ENCODE measurements at places on chromosomes 3 and 15.
A peak's percentile ranks its signal among the peaks of the same experiment; 100 is the strongest.

- DNase-seq = no peak
- H3K4me3 ChIP-seq = no peak overlapping the region
- no peaks in the 10 kb centered on the region for H3K36me3 ChIP-seq
- H3K4me1 ChIP-seq = peaks cover 2% of the 10 kb centered on the region
Measured at GRCh38 chr3:153078826-153079225, 83.2 kb upstream of the RAP2B start.

GRCh38 chr15:88802991-88803240 lies 320 bp upstream of the ACAN start:
- H3K27me3 ChIP-seq = peaks cover 48% of the 10 kb centered on the region
- H3K4me1 ChIP-seq = peaks cover 9% of the 10 kb centered on the region
- no peak for DNase-seq
- H3K4me3 ChIP-seq = peak overlapping the region; percentile 83
- no peak overlapping the region for H3K27ac ChIP-seq

- H3K4me1 ChIP-seq = peaks cover 50% of the 10 kb centered on the region
- no peaks in the 10 kb centered on the region for H3K27me3 ChIP-seq
- peaks cover 17% of the 10 kb centered on the region for H3K36me3 ChIP-seq
Measured at GRCh38 chr3:132443421-132443820, 26.1 kb downstream of the DNAJC13 start.

GRCh38 chr3:17040990-17041377 lies 156.2 kb downstream of the PLCL2 start:
- no peaks in the 10 kb centered on the region for H3K36me3 ChIP-seq
- DNase-seq = no peak
- no peak overlapping the region for H3K4me3 ChIP-seq
- no peak overlapping the region for H3K27ac ChIP-seq
- no peaks in the 10 kb centered on the region for H3K27me3 ChIP-seq

DNA sequence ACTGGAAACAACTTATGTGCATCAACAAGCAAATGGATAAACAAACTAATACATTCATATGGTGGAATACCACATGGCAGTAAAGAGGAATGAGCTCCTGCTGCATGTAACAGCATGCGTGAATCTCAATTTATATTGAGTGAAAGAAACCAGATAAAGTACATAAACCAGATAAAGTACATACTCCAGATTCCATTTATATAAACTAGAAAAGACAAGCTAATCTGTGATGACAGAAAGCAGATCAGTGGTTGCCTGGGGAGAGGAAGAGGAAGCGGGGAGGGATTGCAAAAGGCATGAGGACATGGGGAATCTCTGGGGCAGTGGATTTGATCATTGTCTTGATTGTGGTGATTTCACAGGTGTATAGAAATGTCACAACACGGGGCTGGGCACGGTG lies 34.2 kb downstream of the LIMD1 start:
- H3K4me1 ChIP-seq = peaks cover 26% of the 10 kb centered on the region
- H3K36me3 ChIP-seq = no peaks in the 10 kb centered on the region
- no peak overlapping the region for H3K27ac ChIP-seq
- H3K4me3 ChIP-seq = no peak overlapping the region
- no peaks in the 10 kb centered on the region for H3K27me3 ChIP-seq
